B cell (primary cell): ENCODE measurements at places on chromosomes 5 and 9.

- no peak for DNase-seq
These were observed 142.0 kb downstream of the CMYA5 start for GRCh38 chr5:79831381-79832309.

DNA sequence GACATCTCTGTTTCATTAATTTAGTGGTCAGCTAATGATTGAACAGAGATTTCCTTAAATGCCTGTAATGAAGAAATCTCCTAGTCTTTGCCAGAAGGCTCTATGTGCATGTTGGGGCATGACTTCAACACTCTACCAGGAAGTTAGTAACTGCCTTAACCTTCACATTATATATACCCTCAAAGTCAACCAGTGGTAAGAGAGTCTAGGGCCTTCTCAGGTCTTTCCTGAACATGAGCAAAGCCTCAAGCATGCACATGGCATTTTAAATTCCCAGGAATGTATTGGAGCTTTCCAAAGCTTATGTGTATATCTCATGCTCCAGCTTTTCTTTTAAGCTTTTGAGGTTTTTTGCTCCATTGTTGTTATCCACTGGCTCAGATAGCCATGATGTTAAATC, 388.3 kb downstream of the ARRDC3 start:
- DNase-seq = no peak

- DNase-seq = no peak
These were observed 107.2 kb upstream of the STC2 start for GRCh38 chr5:173435447-173435846.

GRCh38 chr5:143665866-143666265, 146.1 kb upstream of the HMHB1 start:
- DNase-seq = no peak

DNA sequence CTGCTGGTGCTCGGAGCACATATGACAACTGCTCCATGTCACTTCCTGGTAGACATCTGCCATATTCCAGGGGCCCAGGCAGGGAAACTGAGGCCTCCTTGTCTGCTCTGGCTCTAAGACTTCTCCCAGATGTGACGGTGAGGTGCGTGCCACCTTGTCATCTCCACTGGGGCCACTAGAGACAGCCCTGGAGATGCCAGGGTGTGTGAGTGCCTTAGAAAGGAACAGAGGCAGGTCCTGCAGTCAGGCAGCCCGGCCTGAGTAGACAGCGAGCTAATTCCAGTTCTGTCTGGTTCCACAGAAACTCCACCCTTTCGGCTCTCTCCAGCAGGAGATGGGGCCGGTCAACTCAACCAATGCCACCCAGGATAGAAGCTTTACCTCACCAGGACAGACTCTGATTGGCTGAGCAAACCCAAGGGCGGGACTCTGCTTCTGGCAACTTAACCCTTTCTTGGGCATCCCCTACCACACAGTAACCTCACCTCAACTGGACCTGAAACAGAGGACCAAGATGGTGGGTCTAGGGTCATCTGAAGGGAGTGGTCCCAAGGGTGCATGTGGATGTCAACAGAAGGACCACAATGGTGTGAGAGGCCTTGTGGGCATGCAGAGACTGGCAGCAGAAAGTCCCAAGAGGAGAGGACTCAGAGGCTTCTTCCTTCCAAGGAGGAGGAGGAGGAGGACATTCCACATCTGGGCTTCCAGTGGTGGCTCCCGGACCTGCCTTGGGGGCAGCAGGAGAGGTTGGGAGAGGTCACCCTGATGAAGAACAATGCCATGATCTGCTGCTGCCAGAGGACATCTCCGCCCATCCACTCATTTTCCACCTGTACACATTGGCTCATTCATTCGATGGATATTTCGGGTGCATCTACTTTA, 77.7 kb downstream of the RGS3 start:
- no peak for DNase-seq

GRCh38 chr5:36570301-36571095, 35.9 kb upstream of the SLC1A3 start:
- no peak for DNase-seq

GRCh38 chr5:50667653-50668595, 1.5 kb downstream of the PARP8 start:
- DNase-seq = peak; percentile 96

- no peak for DNase-seq
These were observed 3.4 kb downstream of the LRRC14B start for GRCh38 chr5:194603-195209.

DNA sequence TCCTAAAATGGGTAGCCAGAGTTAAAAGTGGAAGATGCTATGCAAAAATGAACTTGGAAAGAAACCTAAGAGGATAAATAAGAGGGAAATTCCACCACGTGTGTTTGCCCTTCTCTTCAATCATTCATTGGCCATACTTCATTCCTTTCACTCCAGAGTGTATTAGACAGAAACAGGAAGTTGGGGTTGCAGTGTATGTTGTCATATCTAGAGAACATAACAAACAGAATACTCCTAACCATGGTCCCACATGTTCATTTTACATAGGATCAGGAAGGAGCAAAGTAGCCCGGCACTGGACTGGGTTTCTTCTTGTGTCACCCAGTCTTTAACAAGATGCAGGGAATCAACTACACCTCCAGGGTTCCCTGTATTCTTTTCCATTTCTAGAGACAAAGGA, 7.6 kb upstream of the GPBP1 start:
- DNase-seq = no peak

- no peak for DNase-seq
These were observed 14.2 kb upstream of the RGS3 start for GRCh38 chr9:113449376-113449775.

DNA sequence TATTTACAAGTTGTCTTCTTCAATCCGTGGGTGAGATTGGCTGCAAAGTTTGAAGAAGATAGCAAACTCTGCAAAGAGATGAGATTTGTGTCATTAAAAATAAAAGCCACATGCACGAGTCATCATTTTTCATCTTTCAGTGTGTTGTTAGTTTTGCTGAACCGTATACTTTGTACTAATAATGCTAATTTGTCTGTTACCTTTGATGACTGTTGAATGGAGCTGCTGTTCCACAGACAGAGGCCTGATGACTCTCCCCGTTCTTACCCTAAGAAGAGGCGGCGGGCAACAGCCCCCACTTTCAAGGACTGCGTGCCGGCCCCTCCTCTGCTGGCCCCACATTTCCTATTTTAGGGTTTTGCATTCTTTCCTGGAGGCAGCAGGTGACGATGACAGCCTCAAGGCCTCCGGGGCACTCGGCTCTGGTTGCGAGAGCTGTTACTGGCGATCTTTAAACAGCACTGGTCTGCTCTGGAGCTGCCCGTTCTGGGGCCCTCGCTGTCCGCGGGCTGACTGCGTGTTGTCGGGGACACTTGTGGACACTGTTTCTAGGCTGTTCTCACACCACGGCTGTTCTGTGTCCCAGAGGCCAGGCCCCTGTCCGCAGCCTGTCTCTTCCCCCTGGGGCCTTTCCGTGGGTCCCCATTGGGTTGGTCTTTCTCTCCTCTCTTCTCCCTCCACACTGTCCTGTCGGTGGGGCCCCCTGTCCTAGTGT, 35.1 kb downstream of the NDUFS6 start:
- DNase-seq = no peak

DNA sequence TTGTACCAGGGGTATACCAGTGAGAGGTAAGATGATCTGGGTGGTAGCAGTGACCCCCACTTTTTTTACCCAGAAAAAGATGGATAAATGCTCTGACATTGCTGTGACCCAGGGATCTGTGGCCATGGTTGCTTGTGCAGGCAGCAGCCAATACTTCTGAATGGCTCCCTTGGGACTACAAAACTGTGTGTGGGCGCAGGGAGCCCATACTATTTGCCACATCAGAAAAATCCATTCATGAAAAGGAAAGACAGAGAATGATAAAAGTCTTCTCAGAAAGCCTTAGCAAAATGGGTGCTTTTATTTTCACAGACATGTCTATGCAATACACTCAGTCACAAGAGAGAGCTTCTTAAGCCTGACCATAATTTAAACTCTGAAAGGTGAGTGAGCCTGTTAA, 37.3 kb upstream of the ALDOB start:
- DNase-seq = no peak

DNA sequence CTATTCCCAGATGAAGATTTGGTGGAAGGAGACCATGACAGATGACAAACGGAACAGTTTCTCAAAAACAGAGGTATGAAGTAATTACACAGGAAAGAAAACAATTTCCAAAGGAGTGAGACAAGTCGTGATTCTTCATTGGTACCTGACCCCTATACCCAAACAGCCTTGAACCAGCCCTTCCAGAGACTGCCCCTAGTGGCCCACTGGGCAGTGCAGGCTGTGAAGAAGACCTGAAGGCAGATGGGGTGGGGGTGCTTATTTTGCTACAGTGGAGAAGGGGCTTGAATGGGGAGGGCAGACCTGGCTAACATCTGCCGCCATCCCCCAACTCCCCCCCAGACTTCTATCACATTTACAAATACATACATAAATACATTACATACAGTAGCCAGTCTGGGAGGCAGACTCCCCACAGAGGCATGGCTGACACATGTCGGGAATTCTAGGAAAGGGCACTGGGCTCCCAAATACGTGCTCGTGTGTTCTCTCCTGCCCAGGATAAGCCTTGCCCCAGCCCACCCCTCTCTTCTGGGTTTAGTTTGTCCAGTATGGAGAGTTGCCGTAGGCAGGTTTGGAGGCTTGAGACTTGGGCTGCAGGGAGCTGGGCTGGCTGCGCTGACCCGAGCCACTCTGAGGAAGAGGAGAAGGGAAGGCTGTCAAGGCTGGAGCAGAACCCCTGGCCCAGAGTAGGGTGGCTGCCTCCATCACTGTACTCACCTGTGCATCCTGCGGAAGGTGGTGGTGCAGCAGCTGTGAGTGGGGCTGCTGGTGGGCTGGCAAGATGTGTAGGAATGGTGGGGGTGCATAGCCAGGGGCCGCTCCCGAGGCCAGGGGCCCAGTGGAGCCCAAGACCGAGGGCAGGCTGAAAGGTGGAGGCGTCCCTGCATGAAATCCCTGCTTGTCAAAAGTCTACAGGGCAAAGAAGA, 105.3 kb downstream of the UBE2R2 start:
- no peak for DNase-seq

GRCh38 chr5:18745042-18745987, 1111.1 kb downstream of the TAF11L14 start:
- DNase-seq = peak; percentile 22

DNA sequence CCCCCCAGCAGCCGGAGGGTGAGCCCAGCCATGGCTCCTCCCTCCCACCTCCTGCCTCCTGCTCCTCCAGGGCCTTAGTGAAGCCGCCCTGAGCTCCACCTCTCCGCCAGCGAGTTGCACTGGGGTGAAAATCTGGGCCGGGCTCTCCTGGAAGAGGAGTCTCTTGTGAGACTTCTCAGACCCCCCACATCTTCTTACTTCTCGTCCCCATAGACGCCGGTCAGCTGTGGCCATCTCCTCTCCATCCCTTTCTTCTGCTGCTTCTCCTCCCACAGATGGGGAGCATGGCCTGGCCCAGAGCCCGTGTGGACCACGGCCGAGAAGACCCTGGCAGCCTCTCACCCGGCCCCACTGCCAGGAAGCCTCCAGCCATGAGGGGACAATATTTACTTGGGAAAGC, 17.3 kb downstream of the OLFM1 start:
- no peak for DNase-seq
